Chondrocyte (in vitro differentiated cells): ENCODE measurements at places on chromosomes 1 and 21. TPM values are rescaled to one million over a fixed set of nuclear protein-coding genes. Genes with fewer than 3 reads are reported as not detected.

DNA sequence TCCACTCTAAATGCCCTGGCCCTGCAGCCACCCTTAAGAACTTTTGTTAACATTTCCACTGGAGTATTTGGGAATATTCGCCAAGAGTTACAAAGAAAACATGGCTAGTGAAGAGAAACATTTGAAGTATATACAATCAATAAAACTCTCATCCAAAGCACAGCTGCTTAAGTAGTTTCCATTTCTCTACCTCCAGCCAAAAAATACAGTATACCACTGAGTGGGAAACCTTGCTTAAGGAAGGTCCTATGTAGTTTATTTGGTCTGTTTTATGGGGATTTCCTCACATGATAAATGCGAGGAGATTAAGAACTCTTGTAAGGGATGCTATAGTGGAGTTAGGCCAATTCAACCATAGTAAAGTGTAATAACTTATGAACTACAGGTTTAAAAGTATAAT lies 382.5 kb downstream of the NEGR1 start:
- no peak for DNase-seq

DNA sequence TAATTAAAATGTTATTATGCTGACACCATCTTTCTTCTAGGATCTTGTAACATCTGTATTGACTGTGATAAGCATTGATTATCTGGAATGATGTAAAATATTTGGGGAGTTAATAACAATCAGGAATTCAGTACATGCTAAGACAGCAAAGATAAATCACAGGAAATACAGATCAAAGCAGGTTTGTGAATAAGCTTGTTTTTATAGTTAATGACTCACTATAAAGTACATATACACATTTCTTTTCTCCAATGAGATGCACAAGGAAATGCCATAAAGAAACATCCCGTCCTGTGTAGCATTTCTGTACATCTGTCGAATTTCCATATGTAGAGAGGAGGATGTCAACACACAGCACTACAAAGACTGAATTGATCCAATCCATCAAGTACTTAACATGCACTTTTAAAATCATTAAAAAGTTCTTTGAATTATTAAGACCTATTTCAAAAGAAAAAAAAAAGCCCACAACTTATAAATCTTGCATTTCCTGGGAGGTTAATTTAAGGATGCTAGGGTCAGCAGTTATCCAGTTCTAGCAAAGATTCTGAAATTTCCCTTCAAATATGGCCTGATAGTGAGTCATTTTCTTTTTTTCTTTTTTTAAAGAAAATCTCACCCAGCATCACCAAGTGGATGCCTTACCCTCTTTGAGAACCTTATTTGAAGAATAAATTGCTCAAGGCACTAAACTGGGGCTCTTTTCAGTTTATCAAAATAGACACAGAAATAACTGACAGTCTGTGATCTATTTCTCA lies 243.2 kb upstream of the NR5A2 start:
- no peak for DNase-seq

GRCh38 chr1:36963006-36963405 lies 71.3 kb downstream of the GRIK3 start:
- DNase-seq = no peak

DNA sequence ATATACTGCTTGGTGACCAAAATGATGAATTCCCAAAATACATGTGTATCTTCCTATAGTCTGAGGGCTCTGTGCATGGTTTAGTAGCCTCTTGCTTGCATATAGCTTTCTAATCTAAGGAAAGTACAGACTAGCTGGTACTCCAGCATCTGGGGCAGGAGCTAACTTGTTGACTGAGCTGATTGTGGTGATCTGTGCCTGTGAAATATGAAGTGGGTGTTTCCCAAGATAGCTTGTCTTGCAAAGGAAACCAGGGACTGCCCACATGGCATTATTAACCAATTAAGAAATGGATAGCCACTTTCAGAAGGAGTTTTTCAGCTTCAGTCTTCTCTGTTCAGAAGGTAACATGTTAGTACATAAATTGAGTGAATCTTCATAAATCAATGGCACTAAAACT lies 219.8 kb downstream of the NEGR1 start:
- DNase-seq = no peak

DNA sequence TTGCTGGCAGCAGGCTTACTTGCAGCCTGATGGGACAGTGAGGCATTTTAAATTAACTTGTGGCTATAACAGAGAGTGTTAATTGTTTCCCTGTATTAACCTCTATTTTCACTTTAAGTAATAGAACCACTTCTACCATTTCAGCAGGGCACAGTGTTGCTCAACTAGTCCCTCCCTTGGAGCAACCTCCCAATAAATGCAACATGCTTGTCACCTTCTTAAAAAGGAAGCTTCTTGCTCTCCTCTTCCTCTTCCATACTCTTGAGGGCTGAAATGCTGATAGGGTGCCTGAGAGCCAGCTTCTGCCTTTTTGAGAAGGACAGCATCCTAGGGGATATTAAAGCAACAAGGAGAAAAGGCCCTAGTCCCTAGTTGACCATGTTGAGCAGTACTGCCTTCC lies 52.1 kb downstream of the C4BPA start:
- no peak for DNase-seq

DNA sequence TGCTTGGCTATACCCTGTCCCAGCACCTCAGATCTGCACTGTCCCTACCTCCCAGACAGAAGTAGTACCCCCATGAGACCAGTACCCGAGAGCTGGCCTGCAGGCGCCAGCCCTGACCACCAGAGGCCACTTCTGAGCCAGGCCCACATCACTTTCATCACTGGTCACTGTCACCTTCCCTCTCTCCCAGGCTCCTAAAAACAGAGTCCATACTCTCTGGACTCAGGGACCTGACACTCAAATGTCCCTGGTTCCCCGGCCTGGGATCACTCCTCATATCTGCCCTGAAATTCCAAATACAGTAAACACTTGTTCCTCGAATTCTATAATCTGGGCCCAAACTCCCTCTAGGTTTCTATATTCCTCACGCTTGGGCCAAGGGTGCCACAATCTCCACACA lies 18.7 kb downstream of the TMEM53 start:
- DNase-seq = no peak

DNA sequence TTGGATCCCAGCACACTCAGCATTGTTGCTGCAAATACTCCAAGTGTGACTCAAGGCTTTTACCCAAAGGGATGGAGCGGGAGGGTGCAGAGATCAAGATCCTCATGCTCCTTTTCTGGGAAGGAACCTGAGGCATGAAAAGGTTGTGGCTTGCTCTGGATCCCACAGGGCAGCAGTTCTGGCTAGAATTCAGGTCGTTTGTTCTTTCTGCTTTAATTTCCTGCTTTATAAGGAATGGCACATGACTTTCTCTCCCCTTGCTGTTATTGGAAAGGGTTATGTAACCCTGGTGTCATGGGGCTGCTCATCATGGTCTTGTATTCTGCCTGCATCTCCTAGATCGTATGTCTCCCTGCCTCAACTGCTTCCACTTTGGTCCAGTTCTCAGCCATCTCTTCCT lies 101.6 kb downstream of the NOS1AP start:
- DNase-seq = no peak

DNA sequence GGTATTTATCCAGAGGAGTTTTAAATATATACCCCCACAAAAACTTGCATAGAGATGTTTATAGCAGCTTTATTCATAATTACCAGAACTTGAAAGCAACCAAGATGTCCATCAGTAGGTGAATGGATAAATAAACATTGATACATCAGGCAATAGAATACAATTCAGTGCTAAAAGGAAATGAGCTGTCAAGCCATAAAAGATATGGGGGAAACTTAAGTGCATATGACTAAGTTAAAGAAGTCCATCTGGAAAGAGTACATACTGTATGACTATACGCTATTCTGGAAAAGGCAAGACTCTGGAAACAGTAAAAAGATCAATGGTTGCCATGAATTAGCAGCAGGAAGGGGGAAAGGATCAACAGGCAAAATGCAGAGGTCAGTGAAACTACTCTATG lies 366.7 kb downstream of the HHIPL2 start:
- no peak for DNase-seq

GRCh38 chr1:209937996-209938959 lies at the start of gene SYT14:
SYT14 (plus strand) TSS chr1:209938217; CDS start chr1:209938265, 48 bp downstream.
- DNase-seq = peak; percentile 74

- no peak for DNase-seq
Measured at GRCh38 chr1:228064741-228065542, 17.6 kb upstream of the ARF1 start.

DNA sequence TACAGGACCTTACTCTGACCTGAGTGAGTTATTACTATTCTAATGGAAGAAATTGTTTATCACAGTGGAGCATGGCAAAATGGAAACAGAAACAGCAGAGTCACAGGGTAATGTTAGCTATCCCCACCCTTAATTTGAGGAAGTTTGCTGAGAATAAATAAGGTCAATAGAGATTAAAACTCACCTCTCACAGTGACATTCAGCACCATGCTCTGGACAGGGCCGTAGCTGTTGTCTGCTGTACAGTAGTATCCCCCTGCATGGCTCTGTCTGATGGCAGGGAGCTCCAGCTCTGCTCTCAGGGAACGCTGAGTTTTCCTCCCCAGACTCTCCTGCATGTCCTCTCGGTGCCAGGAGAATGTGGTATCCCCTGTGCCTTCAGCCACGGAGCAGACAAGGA lies 11.9 kb downstream of the FCRL4 start:
- DNase-seq = no peak

DNA sequence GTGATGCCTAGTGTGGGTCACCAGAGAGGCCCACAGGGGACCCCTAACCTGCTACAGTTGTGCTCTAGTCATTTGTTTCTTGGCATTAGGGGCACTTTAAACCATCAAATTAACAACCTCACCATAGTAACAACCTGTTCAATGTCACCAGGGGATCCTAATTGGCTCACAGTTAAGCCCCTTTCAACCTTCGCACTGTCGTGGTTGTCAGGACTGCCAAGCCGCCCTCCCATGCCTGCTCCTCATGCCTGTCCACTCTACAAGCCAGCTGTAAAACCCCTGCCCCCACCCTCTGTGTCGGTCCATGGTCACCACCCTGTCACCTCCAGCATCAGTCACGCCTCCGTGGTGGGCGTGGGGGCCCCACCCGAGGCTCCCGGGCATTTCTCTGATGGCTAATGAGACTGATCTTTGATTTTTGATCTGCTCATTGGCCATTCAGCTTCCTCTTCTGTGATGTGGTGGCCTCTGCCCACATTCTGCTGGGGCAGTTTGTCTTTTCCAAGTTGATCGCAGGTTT lies 96.6 kb downstream of the WDR4 start:
- DNase-seq = peak; percentile 73

- no peak for DNase-seq
Measured at GRCh38 chr1:234683861-234684632, 74.1 kb upstream of the IRF2BP2 start.

DNA sequence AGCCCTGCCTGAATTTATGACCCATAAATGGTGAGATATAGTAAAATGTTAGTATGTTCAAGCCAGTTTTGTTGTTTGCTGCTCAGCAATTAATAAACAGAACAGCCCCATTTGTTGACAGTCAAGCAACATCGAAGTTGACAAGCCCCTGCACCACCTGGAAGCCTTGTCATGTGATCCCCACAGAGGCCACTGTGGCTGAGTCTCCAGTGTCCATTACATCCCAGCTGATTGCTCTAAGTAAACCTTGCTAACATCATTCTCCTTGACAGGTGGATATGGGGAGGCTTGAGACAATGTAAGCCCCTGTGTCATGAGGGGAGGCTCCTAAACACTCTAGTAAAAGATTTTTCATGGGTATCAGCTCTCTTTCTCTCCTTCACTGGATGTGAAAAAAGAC lies 17.5 kb upstream of the TACSTD2 start:
- DNase-seq = no peak

- no peak for DNase-seq
Measured at GRCh38 chr1:54080598-54081049, 27.2 kb downstream of the TCEANC2 start.

GRCh38 chr1:40651138-40651857 lies 14.2 kb downstream of the RIMS3 start:
- no peak for DNase-seq

- DNase-seq = no peak
Measured at GRCh38 chr1:35377555-35377954, 109.0 kb downstream of the ZMYM4 start.

DNA sequence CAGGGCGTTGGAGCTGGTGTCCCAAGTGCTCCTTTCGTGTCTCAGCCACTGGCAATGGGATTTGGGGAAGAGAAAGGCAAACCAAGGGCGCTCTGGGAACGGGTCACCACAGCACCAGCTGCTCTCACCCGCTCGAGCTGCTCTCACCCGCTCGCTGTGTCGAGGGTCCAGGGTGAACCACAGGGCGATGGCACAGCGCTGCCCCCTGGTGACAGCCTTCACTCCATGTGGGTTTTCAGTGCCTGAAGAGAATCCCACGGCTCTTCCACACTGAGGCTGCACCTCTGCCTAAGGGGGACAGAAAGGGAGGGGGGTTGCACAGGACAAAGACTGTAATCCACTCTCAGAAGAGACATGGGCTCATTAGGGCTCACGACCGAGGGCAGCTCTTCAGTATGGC lies 7.1 kb upstream of the CLDN19 start:
- no peak for DNase-seq

GRCh38 chr1:200733907-200734306 lies 4.8 kb upstream of the CAMSAP2 start:
- DNase-seq = no peak

DNA sequence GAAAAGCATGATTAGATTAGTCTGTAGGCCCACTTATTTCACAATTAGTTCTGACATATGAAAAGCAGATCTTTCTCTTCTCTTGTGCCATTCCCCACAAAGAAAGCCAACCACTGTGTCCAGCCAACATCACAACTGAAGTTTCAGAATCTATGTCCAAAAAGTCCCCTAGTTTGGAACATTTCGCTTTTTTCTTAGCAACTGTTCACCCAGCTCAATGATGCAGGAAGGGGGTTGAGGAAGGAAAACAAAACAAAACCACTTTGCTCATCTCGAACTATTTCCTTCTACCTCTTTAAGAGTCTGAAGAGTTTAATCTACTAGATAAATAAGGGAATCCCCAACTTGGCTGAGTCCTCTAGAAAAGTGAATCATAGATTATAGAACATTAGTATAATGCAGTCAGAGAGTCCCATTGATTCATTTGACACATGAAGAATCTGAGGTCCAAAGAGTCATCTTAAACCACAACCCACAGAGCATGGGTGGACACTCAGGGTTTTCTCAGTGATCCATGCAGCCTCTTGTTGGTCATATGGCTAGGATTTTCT lies 159.3 kb upstream of the SGIP1 start:
- DNase-seq = no peak

DNA sequence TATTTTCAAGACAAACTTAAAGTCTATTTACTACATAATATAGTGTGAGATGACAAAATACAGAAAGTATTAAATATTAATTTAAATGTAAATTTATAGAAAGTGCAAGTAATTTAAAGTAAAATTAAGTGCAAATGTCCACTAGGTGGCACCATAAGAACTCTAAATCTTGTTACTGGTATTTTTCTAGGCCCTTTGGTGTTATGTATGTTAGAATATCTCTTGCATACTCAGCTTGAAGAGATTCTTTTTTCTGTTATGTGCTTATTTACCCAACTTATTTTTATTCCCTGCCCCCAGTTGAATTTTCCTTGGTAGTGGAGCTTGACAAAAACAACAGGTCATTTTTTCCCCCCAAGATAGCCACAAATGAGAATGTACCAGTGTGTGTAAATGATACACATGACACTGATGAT lies 71.5 kb downstream of the RPS6KC1 start:
- DNase-seq = no peak

The TESK2 gene
- total RNA-seq = 1.3 to 2.7 TPM (median 1.6 TPM) in 3 replicates

The S100A7A gene
- not detected in 3 replicates for total RNA-seq

The NBPF11 gene
- total RNA-seq = 10.4 to 11.3 TPM (median 11.0 TPM) in 3 replicates

The CAPN9 gene
- not detected in 3 replicates for total RNA-seq

The LAD1 gene
- total RNA-seq = 0.17 to 0.34 TPM in 2 of 3 replicates, not detected in the other

The ITLN1 gene
- total RNA-seq = not detected in 3 replicates

The COPA gene
- total RNA-seq = 223 to 284 TPM (median 239 TPM) in 3 replicates

The LZIC gene
- total RNA-seq = 26.1 to 28.4 TPM (median 26.1 TPM) in 3 replicates

The CCNL2 gene
- 153 to 176 TPM (median 161 TPM) in 3 replicates for total RNA-seq

The TSPEAR gene
- 0.15 to 0.38 TPM in 2 of 3 replicates, not detected in the other for total RNA-seq

The NPHS2 gene
- total RNA-seq = not detected in 3 replicates

The REG4 gene
- not detected in 3 replicates for total RNA-seq

The CHIA gene
- not detected in 3 replicates for total RNA-seq
